ENCODE measurements at places on chromosomes 1 and 21.

DNA sequence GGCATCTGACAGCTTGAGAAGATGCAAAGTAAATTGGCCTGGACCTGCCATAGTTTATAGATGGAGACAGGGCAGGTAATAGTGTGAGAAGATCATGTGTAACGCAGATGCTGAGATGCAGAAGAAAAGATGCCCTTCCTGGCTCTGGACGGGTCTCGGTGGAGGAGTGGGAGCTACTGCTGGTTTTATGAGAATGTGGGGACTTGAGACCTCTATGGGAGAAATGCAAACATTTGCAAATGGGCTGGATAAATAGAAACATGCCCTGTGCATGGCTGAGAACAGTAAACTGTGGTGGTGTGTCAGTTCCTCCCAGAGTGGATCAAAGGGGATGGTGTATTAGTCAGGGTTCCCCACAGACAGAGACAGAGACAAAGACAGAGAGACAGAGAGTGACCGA lies 21.9 kb downstream of the UBASH3A start:
- no peak for DNase-seq

GRCh38 chr1:113855630-113856400 lies 15.7 kb downstream of the PTPN22 start:
- no peak for DNase-seq

GRCh38 chr1:161200992-161201835 lies 953 bp upstream of the NDUFS2 start:
- DNase-seq, result peak; percentile 67

GRCh38 chr1:36093929-36094328 lies 5.2 kb downstream of the ADPRS start:
- no peak for DNase-seq

DNA sequence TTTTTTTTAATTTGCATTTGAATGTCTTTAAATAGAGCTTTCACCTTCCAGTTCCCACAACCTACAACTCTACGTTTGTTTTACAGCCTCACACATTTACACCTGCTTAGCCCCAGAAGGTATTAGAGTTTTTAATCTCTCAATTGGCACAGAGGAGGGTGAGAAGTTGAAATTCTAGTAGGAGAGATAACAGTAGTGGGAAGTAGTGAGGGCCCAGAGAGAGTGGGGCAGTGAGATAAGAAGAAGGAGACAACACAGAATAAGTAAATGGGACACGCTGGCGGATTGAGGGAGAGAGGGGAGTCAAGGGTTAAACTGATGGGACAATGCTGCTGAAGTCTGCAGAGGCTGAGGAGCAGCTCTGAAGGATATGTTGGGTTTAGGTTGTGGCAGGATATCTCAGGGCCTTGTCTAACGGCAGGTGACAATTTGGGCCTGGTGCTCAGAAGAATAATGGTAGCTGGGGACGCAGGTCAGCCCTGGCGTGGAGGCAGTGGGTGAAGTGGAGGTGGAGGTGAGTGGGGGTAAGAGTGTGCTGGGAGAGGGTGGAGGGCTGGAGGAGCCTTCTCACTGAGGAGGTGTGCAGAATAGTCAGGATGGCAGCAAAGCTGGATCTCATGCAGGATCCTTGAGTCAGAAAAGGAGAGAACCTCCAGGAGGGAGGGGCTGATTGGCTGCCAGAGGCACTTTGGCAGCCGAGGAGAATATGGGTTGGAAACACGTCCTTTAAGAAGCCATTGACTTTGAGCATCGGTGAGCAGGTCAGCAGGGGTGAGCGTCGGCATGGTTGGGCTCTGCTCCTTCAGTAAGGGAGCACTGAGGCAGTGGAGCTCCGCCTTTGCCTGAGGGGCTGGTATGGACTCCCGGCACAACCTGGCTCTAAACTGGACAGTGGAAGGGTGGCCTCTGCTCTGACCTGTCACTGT lies 72.9 kb downstream of the SYT6 start:
- DNase-seq, result no peak

GRCh38 chr1:54553602-54554313 lies 5.7 kb downstream of the ACOT11 start:
- no peak for DNase-seq

DNA sequence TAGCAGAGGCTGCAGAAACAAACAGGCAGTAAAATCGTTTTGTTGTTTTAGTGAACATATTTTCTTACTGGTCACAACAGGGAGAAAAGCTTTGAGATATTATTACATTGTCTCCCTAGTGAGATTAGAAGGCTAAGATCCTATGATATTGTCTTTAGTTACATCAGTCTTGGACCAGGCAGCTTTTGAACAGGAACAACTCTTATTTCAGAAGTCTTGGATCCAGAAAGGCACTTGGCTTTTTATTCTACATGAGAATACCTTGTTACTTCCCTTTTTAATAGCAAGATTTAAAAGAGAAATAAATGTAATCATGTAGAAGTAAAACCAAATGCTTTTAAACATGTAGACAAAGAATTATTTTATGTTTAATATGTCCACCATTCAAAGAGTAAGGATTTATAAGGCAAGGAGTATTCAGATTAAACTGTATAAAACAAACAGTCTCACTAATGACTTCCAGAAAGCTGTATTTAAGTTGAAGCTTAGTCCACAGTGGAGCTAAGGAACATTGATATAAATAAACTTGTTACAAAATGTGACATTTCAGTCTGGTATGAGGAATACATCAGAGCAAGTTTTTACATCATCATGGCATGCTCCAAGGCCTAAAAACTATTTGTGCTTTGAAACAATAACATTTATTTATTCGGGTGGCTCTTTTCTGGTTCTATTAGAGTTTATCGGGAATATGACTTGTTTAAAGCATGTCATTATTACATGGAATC lies 72.2 kb downstream of the PHTF1 start:
- DNase-seq, result no peak

DNA sequence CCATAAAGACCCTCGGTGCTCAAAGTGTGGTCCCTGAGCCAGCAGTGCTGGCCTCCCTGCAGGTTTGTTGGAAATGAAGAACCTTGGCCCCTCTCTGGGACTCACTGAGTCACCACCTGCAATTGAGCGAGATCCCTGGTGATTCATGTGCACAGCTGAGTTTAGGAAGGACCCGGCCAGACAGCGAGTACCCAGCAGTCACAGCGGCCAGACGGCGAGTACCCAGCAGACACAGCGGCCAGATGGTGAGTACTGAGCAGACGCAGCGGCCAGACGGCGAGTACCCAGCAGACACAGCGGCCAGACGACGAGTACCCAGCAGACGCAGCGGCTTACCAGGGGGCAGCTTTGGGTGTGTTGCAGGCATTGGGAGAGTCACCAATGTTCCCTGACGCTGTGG lies 123.8 kb downstream of the PRDM16 start:
- DNase-seq, result no peak

All from right forelimb (tissue), 1 donor.